ENCODE measurements at places on chromosomes 6 and 20. TPM values are rescaled to one million over a fixed set of nuclear protein-coding genes. Genes with fewer than 3 reads are reported as not detected.
A peak's percentile ranks its signal among the peaks of the same experiment; 100 is the strongest.

DNA sequence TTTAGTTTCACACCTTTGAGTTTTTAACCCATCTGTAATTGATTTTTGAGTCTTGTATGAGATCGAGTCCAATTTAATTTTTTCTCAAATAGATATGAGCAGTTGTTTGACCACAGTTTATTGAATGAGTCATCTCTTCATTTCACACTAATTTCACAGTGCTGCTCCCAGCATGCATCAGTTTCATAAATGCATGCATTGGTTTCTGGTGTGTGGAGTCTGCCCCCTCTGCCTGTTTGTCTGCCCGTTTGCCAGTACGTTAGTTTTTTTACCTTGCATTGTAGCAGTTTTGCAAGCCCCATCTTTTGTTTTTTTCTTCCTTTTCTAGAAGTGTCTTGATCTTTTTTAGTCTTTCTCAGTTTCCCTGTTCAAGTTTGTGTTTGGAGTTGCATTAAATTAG is 11.9 kb downstream of the SLX4IP start:
- no peak for DNase-seq

DNA sequence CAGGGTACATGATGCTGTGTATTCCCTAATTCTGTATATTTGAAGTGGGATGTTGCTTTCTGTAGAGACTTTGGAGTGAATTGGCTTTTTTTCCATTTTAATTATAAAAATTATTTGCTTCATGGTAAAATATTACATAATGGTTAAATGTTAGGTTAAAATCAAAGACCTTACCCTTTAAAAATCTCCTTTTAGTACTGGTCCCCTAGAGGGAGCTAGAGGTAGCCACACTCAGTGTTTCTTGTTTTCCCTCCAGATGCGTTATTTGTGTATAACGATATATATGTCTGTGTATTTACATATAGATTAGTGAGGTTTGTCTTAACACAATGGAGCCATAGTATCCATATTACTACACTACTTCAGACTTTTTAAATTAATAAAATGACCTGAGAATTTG is 146.7 kb downstream of the PLCB4 start:
- DNase-seq = no peak

DNA sequence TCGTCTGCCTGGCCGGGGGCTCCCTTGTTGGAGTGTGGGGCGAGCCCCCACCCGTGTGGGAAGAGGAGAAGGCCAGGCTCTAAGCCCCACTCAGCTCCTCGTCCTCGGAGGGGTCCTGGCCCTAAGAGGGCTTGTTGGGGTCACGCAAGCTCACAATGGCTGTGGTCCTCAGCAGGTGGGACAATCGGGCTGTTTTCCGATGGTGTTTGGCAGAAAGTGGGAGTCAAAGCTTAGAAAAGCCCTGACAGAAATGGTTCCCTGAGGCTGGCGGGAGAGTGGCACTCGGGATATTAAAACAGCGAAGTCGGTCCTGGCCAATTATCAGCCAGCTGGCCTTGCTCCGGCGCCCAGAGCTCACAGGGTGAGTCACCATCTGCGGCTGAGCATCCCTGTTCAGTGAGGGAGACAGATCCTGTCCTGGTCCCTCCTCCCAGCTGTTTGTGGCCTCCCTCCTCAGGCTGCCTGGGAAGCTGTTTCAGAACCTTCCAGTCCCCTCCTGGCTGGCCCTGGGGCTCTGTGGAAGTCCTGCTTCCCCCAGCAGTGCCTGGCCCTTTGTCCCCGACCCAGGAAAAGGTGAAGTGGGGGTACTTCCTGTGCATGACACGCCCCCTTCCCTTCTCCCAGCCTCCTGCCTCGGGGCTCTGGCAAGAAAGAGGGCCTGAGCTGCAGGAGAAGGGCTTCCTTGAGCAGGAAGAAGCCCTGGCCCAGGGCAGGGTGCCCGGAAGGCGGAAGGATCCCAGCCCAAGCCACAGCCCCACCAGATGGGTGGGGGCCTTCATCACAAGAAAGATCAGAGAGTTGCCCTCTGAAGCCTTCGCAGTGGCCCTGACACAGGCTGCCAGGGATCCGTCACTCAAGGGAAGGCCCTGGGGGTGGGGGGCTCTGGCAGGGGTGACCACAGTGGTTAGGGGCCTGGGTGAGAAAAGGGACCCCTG is 53.6 kb upstream of the BHLHE23 start:
- DNase-seq = no peak

GRCh38 chr6:53115741-53116140 is 32.9 kb downstream of the GCM1 start:
- no peak for DNase-seq

The WASF1 gene
- 46.4 TPM for total RNA-seq

The DLK2 gene
- total RNA-seq = 0.60 TPM

GRCh38 chr20:53578492-53579222 is 15.0 kb downstream of the ZNF217 start:
- DNase-seq = peak; percentile 27

- DNase-seq = no peak
Measured at GRCh38 chr6:135434095-135434494, 63.4 kb downstream of the AHI1 start.

DNA sequence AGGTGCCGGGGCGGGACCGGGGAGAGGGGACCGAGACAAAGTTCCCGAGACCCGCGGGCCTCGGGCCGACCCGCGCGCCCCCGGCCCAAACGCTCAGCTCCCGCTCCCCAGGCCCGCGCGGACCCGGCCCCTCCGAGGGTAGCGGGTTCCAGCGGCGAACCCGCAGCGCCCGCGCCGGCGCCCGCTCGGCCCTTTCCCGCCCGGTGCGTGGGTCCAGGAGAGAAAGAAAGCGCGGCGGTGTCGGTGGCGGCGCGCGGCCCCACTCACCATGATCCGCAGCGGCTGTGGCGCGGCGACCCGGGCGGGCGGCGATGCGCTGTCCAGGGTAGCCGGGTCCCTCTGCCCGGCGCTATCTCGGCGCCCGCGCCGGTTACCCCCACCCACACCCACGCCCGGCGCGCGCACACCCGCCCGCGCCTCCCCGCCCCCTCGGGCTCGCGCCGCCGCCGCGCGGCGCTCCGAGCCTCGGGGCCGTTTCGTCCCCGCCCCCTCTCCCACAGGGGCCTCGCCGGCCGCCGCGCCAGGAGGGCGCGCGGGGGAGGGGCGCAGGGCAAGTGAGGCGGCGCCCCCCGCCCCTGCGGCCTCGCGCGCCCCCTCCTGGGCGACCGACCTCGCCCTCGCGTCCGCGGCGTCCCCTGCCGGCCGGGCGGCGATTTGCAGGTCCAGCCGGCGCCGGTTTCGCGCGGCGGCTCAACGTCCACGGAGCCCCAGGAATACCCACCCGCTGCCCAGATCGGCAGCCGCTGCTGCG is at the start of gene ELOVL2:
Gene ELOVL2, minus strand, starts transcription at position 345 of the 751 bp plus-strand sequence. Its CDS starts 75 bp downstream, at position 270.
- peak; percentile 58 for DNase-seq

The TGM2 gene
- total RNA-seq = 0.72 TPM

DNA sequence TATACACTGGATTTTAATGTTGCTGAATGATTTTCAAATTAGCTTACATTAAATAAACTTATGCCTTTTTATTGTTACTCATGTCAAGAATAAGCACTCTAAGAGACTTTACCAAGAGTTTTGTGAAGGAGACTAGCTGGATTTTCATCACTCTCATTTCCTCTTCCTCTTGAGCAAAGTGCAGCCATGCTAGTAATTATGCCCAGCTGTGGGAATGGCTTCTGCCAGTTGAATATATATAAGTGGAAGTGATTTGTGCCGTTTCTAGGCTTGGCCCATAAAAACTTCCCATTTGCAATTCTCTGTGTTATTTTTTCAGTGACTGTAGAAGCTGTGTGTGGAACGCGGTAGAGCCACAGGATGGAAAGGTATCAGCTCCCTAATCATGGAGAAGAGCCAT is 255.8 kb downstream of the HDGFL1 start:
- no peak for DNase-seq

The POU5F1 gene
- total RNA-seq = 0.49 TPM

DNA sequence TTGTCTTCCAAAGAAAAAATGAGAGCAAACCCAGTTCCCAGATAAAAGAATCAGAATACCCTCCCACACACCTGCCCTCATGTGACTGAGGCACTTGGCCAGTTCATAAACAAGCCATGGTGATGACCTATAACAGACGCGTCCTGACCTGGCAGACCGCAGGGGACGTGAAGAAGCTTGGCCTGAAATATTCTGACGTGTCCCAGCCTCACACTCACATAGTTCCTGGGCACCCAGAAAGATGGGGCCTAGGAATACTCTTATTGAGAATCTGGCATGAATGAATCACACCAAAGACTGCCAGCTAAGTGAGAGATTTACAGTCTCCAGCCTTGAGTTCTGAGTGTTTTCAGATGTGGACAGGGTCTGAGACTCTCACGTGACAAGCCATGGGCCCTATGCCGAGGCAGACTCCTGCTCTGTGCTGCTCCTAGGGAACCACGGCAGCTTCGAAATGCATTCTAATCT is 17.2 kb upstream of the MAP3K4 start:
- DNase-seq = no peak

The HCRTR2 gene
- not detected for total RNA-seq

The TMEM14A gene
- total RNA-seq = 29.7 TPM

The PACRG gene
- total RNA-seq = 2.4 TPM

GRCh38 chr6:42407379-42407778 is 44.3 kb downstream of the TRERF1 start:
- DNase-seq = no peak

The VAPB gene
- 56.3 TPM for total RNA-seq

- DNase-seq = no peak
Measured at GRCh38 chr20:57308451-57309271, 20.9 kb upstream of the SPO11 start.

GRCh38 chr20:1534526-1534925 is 23.0 kb downstream of the SIRPD start:
- DNase-seq = no peak

DNA sequence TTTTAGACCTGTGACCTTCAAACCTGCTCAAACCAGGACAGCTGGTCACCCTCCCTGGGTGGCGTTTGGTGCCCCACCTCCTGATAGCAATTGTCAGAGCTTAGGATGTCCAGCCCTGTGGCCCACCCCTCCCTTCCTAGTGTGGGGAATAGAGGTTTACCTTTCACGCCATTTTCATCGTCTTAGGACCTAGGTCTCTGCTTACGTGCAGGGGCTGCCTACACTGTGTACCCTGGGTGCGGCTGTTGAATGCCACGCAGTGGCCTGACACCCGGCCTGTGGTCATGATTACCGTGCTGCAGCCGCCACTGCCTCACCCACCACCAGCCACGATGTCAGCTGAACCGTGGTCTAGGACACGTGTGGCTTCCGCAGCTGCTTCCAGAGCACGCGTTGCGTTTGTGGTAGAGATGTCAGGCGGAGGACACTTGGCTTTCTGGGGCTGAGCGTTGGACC is 157.3 kb downstream of the DTNBP1 start:
- DNase-seq = no peak

- DNase-seq = no peak
Measured at GRCh38 chr20:15642676-15643075, 930.6 kb downstream of the KIF16B start.

GRCh38 chr20:49430320-49430719 is 52.1 kb downstream of the KCNB1 start:
- no peak for DNase-seq

The BANF2 gene
- not detected for total RNA-seq

The ATP6V1G2 gene
- 1.5 TPM for total RNA-seq

The RIN2 gene
- 36.1 TPM for total RNA-seq

DNA sequence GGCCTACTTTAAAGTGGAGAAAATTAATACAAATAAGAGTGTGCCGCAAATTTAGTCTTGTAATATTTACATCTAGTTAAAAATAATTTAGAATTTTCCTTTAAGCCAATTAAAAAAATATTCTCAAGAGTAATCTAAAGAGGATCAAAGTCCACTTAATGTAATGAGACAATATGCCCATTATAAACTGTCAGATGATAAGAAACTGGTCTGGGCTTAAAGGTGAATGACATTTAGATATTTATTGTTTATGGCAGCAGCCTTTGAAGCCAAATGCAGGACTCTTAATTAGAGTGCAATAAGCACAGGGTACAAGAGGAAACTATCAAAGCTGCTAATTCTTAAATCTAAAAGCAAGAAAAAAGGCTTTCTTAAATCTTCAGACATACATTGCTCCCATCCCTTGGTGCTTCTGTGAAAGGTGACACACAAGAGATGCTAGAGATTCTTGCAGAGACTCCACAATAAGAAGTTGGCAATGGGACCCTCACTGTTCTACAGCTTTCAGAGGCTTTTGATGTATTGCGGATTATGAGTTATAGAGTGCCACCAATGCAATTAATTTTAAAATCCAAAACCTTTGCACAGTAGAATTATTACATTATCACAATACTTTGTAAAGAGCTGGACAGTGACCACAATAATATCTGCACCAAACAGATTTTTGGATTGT is 116.1 kb downstream of the MAN1A1 start:
- DNase-seq = no peak

DNA sequence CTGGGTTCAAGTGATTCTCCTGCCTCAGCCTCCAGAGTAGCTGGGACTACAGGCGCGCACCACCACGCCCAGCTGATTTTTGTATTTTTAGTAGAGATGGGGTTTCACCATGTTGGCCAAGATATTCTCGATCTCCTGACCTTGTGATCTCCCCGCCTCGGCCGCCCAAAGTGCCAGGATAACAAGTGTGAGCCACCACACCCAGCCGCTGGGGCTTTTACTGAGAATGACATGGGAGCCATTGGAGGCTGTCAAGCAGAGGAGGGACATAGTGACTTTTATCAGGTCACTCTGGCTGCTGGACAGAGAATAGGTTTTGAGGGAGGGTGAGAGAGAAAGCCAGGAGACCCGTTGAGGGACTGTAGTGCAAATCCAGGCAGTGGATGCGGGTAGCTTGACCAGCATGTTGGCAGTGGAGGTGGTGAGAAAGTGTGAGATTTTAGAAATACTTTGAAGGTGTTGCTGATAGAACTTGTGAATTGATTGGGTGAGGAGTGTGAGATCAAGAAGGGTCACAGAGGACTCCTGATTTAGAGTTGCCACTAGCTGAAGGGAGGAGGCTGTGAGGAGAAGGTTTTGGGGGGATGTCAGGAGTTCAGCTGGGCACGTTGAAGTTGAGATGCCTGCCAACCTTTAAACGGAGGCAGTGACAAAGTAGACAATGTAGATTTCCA is 14.7 kb downstream of the ZNF341 start:
- DNase-seq = no peak

The CCR6 gene
- total RNA-seq = not detected
